ENCODE measurements at places on chromosomes 2 and 18.

DNA sequence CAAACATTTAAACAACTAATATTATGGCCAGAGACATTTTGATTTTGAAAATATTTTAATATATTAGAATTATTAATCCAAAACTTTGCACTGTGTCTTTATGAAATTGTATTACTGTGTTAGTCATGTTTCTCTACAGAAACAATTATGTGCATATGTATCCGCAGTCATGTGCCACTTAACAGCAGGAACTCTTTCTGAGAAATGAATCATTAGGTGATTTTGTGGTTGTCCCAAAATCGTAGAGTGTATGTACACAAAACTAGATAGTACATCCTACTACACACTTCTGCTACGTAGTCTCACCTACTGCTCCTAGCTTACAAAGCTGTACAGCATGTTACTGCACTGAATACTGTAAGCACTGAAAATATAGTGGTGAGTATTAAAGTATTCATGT lies 479.2 kb upstream of the DSEL start:
- DNase-seq: no peak

DNA sequence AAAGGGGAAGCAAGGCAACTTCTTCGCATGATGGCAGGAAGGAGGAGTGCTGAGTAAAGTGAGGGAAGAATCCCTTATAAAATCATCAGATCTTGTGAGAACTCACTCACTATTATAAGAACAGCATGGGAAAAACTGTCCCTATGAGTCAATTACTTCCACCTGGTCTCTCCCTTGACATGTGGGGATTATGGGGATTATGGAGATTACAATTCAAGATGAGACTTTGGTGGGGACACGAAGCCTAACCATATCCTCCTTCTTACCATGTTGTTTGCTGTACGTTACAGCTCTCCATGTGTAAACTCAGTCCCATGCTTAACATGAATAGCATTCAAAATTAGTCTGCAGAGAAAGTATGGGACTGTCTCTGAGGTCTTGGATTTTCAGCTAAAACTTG lies 1096.8 kb upstream of the ACVR2A start:
- DNase-seq: no peak

GRCh38 chr2:68992933-68993332 lies 18.5 kb downstream of the GKN1 start:
- no peak for DNase-seq

DNA sequence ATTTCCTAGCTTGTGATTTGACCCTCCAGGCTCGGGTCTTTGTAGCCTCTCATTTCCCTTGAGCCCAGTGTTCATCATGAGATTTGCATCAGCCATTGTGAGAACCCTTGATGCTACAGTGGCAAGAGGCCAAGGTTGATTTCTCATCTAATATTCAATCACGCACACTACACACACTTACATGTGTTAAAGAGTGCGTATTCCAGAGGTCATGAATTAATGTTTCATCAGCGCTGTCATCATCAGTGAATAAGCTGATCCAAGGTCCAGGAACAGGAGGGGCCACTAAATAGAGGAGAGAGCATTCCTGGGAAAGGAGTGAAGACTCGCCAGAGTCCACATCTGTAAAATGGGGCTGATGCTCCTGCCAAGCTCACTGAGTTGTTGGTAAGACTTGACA lies 276.1 kb upstream of the SIX2 start:
- no peak for DNase-seq

GRCh38 chr2:156191527-156191926 lies 141.0 kb downstream of the NR4A2 start:
- DNase-seq: no peak

GRCh38 chr2:134074619-134075018 lies 179.3 kb upstream of the MGAT5 start:
- DNase-seq: no peak

GRCh38 chr2:24210723-24211122 lies 35.9 kb downstream of the FAM228A start:
- DNase-seq: no peak

DNA sequence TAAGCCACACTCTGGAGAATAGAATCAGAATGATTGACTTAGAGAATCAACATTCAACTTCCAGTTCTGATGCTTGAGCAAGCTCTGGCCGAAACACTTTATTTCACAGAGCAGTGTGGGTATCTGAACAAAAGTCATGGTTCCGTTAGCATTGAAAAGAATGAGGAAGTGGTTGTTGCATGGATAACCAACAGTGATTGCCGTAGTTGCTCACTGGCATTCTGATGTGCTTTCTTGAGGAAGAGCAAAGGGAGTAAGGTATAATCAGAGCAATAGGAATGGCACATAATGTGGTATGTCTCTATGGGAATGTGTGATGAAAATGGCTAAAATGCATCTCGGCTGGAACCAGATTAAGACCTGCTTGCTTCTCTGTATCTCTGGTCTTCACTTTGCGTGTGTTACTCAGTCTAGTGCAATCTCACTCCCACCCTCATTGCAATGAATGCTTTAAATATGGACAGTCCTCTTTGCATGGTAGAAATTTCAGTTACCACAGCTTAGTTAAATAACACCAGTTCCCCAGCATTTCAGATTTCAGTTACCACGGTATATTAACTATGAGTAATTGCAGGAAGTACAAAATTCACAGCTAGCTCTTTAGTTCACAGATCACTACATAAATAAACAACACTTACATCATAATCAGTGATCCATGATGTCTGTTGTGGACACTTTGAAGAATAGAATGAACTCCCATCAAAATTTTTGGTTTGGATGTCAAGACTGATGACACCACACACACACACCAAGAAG lies 7.8 kb upstream of the RAB12 start:
- DNase-seq: no peak

DNA sequence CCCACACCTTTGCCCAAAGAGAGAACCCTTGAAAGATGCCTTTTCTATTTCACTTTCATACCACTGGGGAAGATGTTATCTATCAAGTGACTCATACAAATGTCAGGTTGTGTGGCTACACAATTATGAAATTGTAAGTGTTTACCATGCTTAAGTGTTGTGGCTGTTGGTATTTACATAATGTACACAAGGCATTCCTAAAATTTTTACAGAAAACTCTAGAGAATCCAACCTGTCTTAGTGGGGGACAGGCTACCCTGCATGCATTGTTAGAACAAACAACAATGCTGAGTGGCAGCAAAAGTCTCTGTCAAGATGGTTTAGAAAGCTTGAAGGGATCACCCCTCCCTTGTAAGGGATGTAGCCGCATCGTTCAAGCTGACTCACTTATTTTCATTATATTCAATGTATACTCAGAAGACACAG lies 5.5 kb upstream of the MGAT4A start:
- DNase-seq: no peak

DNA sequence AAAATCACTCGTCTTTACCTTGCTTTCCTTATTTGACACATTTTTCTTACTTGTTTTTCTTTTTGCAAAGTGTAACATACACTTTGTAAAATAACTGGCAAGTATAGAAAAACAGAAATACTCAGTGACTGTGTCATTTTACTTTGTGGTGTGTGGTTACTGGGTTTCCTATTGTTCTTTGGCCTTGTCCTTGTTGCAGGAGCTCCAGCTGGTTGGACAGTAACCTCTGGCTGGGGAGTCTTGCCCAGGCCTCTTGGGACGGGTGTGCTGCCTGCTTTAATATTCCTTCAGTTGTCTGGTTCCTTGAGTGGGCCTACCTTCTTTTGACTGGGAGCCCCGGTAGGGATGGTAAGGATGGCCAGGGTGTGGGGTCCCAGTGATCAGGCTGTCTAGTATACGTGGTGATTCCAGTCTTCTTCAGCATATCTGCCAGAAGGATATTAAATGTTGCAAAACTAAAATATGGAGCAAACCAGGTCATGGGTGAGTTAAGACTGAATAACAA lies 53.8 kb downstream of the RNF144A start:
- DNase-seq: no peak

DNA sequence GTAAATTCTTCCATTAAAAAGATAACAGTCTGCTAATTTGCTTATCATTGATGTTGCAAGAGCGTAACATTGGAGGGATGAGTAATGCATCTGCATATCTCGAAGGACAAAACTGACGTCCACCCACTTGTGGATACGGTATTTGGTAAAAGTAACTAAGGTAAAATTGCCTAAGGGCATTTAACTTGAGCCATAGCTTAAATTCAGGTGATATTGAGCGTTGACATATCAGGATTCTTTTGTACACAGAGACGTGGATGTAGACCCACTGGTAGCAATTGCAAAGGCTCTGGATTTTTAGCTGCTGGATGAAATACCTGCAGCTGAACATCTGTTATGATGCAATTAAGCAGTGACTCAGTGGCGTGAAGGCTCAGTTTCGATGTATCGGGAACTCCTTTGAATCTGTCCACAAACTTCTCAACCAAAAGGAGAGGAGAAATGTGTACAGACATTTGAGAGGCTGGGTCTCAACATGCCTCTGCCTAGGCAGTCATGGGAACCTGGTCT lies 119.3 kb downstream of the SPTBN1 start:
- DNase-seq: no peak

GRCh38 chr2:174158003-174158402 lies 90.3 kb downstream of the OLA1 start:
- DNase-seq: no peak

All from Panc1 (cell line).